ENCODE measurements at places on chromosomes 5 and 9. TPM values are rescaled to one million over a fixed set of nuclear protein-coding genes. Genes with fewer than 3 reads are reported as not detected.

DNA sequence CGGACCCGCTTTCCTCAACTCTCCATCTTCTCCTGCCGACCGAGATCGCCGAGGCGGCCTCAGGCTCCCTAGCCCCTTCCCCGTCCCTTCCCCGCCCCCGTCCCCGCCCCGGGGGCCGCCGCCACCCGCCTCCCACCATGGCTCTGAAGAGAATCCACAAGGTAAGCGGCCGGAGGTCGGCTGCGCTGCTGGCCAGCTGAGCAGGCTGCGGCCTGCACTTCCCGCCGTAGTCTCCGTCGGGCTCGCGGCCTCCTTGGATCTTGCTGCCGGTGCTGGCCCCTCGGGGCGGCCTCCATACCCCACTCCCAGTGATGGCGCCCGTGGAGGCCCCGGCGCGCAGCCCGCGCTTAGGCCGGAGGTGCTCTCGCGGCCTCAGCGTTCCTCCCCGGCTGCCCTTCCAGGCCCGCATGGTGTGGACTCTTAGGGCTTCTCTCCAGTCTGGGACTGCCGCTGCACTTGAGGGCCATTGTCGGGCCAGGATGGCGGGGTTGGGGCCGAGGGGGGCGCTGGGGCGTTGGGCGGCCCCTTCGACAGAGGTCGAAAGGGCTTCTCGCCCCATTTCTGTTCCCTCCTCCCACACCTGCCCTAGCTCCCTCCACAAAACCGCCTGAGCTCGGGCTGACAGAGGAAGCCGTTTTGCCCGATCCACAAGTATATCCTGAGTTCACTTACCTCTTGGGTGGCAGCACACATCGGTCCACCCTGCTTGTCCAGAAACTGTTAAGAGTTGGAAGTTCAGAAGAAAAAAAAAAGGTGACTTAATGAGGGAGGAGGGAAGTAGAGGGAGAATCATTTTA lies 714 bp downstream of the UBE2D2 start:
- peak; percentile 60 for DNase-seq

DNA sequence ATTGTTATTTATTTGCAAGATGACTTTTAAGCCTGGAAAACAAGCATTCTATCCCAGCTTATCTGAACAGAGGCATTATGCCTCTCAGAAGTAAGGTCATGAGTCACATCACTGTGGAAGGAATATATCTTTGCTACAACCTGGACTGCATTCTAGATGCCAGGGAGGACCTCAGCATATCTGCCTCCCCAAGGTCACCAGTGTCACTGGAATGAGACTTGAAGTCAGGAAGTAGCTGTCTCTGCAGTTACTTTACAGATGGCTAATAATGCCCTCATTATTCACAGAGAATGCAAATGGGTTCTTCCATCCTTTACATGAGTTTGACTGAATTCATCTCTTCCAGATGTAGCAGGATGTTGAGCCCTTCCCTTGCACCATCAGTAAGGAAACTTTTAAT lies 4.4 kb upstream of the FAM13B start:
- no peak for DNase-seq

GRCh38 chr9:6502399-6502798 lies 89.4 kb downstream of the UHRF2 start:
- DNase-seq = no peak

DNA sequence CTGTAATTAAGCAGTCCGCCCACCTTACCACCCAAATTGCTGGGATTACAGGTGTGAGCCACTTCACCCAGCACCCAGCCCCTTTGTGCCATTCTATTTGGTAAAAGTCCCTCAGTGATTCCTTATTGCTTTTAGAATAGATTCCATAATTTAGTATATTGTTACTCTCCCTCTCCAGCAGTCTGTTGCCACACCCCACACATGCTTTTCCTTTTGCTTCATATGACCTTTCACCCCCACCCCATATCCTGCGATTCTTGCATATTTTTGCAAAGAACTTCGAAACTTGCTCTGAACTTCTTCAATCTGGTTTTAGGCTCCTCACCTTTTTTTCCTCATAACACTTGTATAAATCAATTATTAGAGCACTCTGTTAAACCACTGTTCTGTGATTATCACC lies 100.2 kb downstream of the MTREX start:
- DNase-seq = no peak

GRCh38 chr9:107486674-107487520 lies 2.7 kb downstream of the KLF4 start:
- no peak for DNase-seq

DNA sequence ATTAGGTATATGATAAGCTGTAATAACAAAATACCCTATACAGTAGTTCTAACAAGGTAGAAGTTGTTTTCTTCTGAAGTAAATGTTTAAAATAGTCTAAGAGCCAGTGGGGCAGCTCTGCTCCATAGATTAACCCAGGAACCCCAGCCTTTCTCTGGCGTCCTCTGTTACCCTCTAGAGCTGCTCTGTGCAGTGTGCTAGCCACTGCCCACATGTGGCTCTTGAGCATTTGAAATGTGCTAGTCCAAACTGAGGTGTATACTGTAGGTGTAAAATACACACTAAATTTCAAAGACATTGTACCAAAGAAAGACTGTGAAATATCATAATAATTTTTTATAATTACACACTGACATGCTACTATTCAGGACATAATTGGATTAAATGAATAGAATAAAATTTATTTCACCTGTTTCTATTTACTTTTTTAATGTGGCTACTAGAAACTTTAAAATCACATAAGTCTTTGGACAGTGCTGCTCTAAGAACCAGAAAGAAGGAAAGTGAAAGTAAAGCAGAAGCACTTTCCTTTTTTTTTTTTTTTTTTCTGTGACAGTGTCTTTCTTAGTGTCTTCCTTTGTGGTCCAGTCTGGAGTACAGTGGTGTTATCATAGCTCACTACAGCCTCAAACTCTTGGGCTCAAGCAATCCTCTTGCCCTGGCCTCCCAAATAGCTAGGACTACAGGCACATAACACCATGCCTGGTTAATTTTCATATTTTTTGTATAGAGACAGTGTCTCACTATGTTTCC lies 39.3 kb downstream of the RAI14 start:
- no peak for DNase-seq

GRCh38 chr9:105475302-105475701 lies 27.5 kb downstream of the FSD1L start:
- no peak for DNase-seq

DNA sequence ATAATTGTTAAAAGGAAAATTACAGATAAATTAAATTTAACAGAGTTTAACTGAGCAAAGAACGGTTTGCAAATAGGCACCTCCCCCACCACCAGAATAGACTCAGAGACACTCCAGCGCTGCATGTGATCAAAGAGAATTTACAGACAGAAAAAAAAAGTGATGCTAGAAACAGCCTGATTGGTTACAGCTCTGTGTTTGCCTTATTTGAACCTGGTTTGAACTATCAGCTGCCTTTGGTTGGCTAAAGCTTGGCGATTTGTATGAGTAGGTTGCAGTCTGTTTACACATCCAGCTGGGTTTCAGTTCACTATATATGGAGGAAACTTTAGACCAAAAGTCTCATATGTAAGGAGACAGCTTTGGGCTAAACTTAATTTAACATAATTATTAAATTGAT lies 249.1 kb downstream of the ENC1 start:
- DNase-seq = no peak

- no peak for DNase-seq
These were observed 19.3 kb upstream of the GZMK start for GRCh38 chr5:55004729-55005128.

GRCh38 chr5:90191352-90192045 lies 218.1 kb downstream of the CETN3 start:
- no peak for DNase-seq

NKD2 gene
- total RNA-seq = 3.2 TPM

PCDHB15 gene
- not detected for total RNA-seq

SLC46A2 gene
- not detected for total RNA-seq

ZNF366 gene
- total RNA-seq = not detected

ASPN gene
- total RNA-seq = not detected

Measured in activated CD8-positive, alpha-beta T cell treated with anti-CD3 and anti-CD28 coated beads, Interleukin-2, amount 10 ng/mL, durations not matched to agents 7 days and 5 days (primary cell).